Progenitor cell of endocrine pancreas (in vitro differentiated cells): ENCODE measurements at places on chromosomes 5 and 9.

- H3K36me3 ChIP-seq = no peaks in the 10 kb centered on the region
- H3K4me1 ChIP-seq = peaks cover 10% of the 10 kb centered on the region
- DNase-seq = peak; percentile 83
- peak overlapping the region; percentile 53 for H3K4me3 ChIP-seq
Observed at GRCh38 chr9:135085830-135086546, 1.5 kb upstream of the OLFM1 start.

DNA sequence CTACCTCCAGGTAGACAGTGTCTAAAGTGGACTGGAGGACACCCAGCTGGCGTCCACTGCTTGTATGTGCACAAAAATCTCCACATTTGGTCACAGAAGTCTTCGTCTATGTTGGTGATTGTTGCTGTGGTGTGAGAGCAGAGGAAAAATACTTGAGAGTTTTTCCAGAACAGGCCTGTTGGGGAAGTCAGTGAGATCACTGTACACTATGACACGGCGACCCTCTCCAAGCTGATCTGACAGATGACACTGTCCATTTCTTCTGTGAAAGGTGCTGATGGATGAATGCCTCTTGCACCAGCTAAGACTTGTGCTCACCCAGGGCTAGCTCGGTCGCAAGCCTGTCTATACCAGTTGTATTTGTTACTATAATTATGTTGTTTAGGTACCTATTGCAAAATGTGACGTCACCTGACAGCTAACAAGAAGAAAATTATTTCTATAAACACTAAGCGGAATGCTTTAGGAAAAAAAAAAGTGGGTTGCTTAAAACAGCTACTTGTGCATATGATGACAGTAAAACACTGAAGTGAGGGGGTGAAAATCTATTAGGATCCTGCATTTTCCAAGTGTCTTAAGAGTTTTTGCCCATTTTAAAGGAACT is 142.3 kb downstream of the ROR2 start:
- H3K27ac ChIP-seq = no peak overlapping the region
- H3K4me1 ChIP-seq = peaks cover 12% of the 10 kb centered on the region
- no peaks in the 10 kb centered on the region for H3K27me3 ChIP-seq

- no peak for DNase-seq
- no peaks in the 10 kb centered on the region for H3K27me3 ChIP-seq
- peaks cover 16% of the 10 kb centered on the region for H3K4me1 ChIP-seq
- peak overlapping the region; percentile 33 for H3K27ac ChIP-seq
- peaks cover 1% of the 10 kb centered on the region for H3K36me3 ChIP-seq
Observed at GRCh38 chr9:133132174-133132573, 11.1 kb upstream of the RALGDS start.

DNA sequence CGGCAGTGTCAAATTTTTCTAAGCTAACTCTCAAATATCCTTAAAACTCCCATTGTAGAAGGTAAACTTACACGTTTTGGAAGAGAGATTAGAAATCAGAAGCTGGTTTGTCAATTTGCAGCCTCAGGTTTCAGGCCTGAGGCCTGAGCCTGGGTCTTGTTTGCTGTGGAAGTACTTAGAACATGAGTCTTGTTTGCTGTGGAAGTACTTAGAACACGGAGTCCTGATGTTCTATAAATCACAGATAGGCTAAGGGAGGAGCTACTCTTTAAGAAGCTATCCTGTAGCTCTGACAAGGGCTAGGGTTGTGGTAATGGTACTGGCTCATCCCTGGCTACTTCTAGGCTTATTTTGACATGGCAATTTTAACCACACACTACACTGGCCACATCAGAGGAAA is 97.8 kb downstream of the FBXW11 start:
- DNase-seq = no peak
- H3K27ac ChIP-seq = no peak overlapping the region
- H3K27me3 ChIP-seq = no peaks in the 10 kb centered on the region
- peaks cover 10% of the 10 kb centered on the region for H3K4me1 ChIP-seq
- H3K36me3 ChIP-seq = peaks cover 2% of the 10 kb centered on the region

- no peaks in the 10 kb centered on the region for H3K36me3 ChIP-seq
- H3K27me3 ChIP-seq = peaks cover 3% of the 10 kb centered on the region
- no peak overlapping the region for H3K27ac ChIP-seq
- H3K4me3 ChIP-seq = no peak overlapping the region
Observed at GRCh38 chr5:55554585-55555202, 19.9 kb upstream of the PLPP1 start.

DNA sequence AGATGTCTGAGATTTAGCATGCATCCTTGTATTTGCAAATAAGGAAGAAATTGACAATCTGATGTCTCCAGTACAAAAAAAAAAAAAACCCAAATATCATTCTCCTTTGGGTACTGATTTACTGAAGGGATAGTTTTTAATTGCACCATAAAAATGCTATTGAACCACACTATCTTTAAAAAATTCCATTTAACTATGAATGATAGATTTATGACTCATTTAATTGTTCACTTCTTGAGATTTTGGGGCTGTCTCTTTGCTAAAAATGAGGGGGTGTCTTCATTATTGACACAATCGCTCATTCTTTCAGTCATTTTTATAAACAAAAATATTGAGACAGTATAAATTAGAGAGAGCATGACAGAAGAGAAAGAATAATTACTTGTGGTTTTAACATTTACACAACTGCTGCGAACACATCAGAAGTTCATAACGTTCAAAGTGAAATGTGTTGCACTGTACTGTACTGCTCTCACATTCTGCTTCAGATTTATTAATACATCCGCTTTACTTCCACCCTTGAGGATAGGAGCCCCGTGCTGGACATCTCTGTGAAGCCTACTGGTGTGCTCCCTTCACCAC is 142.3 kb downstream of the MEF2C start:
- DNase-seq = no peak
- H3K36me3 ChIP-seq = no peaks in the 10 kb centered on the region
- H3K4me1 ChIP-seq = peaks cover 4% of the 10 kb centered on the region
- H3K4me3 ChIP-seq = no peak overlapping the region

DNA sequence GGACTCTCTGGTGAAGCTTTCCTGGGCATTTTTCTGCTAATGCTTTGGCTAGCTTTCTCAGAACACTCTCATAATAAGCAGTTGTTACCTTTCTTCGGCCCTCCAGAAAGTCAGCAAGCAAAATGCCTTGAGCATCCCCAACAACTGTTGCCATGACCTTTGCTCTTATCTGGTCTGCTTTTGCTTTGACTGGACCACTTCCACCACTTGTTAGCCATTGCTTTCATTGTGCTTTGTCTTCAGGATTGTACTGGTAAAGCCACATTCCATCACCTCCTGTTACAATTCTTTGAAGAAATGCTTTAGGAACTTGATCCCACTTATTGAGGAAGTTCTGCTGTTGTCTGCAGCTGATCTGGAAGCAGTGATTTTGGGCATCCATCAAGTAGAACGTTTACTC is 35.7 kb downstream of the RAD50 start:
- H3K4me1 ChIP-seq = peaks cover 3% of the 10 kb centered on the region
- H3K4me3 ChIP-seq = no peak overlapping the region
- no peak overlapping the region for H3K27ac ChIP-seq

DNA sequence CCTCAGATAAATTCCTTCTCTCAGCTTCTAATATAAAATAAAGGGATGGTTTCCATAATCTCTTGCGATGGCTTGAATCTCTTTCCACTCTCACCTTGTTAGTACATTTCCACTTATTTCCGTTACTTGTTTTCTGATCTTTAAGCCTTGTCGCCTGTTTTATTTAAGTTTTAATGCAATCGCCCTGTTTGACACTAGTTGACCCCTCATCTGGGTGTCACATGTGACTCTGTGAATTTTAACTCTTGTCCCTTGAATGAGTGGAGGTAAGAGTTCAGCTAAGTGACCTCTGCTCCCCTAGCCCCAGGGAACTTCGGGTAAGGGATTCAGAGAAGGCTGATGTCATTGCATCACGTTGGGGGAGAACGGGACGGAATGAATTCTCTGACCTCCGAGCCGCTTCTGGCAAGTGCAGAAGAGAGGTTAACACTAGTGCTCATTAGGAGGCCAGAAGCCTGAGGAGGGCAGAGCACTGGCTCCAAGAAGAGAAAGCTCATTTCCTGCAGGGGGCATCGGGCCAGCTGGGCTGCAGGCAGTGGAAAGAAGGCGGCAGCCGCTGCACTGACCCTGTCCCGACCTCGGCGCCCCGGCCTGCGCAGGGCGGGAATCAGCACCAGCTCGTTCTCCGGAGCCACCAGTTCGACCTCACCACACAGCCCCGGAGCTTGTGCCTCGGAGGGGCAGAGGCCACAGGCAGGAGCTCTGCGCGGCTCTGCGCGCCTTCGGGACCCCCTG is 569 bp downstream of the HINT2 start:
- H3K36me3 ChIP-seq = no peaks in the 10 kb centered on the region
- peaks cover 21% of the 10 kb centered on the region for H3K4me1 ChIP-seq
- DNase-seq = peak; percentile 55

DNA sequence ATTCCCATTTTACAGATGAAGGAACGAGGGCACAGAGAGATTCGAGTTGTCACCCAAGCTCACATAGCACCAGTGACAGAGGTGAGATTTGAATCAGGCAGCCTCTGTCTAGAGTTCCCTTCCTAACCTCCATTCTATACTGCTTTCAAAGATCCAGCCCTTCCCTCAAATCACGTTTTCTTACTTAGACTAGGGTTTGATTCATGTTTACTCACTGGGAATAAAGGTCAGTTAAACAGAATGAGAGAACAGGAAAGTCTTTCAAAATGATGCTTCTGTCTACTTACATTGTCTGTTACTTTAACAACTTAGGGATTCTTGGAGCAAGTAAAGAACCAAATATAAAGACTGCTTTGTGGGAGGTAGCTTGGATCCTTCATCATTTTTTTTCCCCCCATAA is 40.0 kb downstream of the ZFAND5 start:
- H3K36me3 ChIP-seq = no peaks in the 10 kb centered on the region
- no peak overlapping the region for H3K4me3 ChIP-seq
- no peaks in the 10 kb centered on the region for H3K27me3 ChIP-seq
- DNase-seq = no peak
- no peak overlapping the region for H3K27ac ChIP-seq

GRCh38 chr5:54673523-54674225 is 156.1 kb downstream of the SNX18 start:
- no peak for DNase-seq
- no peak overlapping the region for H3K27ac ChIP-seq
- H3K4me1 ChIP-seq = peaks cover 6% of the 10 kb centered on the region
- no peak overlapping the region for H3K4me3 ChIP-seq
- peaks cover 2% of the 10 kb centered on the region for H3K36me3 ChIP-seq
- no peaks in the 10 kb centered on the region for H3K27me3 ChIP-seq

GRCh38 chr9:130938184-130938651 is 829 bp downstream of the FIBCD1 start:
- DNase-seq = no peak
- H3K27me3 ChIP-seq = peaks cover 66% of the 10 kb centered on the region
- peaks cover 2% of the 10 kb centered on the region for H3K4me1 ChIP-seq
- no peak overlapping the region for H3K27ac ChIP-seq
- peak overlapping the region; percentile 56 for H3K4me3 ChIP-seq
